ENCODE measurements at places on chromosomes 3 and 15.

GRCh38 chr3:185270262-185270955, 16.6 kb upstream of the EHHADH start:
- no peak for DNase-seq

GRCh38 chr3:38345879-38346586, 552 bp upstream of the XYLB start:
- no peak for DNase-seq

DNA sequence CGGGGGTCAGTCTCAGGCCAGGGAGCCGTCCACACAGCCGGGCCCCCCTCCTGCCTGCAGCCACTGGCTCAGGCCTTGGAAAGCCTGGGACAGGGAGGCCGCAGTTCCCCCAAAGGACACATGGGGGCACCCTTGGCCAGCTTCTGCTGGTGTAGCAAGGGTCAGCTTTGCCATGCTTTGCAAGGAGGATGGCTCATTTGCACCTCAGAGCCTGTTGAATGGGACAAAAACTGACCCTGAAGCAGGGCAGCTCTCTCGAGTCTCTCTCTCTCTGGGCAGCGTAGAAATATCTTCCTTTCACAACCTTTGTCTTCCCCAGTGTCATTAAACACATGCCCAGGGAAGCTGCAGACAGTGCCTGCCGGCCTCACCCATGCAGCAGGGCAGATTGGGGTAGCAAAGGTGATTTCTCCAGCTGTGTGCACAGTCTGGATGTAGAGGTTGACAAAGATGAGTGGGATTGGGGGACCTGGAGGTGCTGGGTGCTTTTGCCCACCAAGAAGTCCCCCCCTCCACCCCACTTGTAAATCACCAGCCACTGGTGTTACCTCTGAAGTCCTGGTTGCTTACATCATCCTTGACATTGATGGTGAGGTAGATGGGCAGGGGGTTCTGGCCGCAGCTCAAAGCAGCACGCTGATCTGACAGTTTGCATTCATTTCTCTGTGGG, 17.4 kb upstream of the EHD4 start:
- DNase-seq: peak; percentile 81

DNA sequence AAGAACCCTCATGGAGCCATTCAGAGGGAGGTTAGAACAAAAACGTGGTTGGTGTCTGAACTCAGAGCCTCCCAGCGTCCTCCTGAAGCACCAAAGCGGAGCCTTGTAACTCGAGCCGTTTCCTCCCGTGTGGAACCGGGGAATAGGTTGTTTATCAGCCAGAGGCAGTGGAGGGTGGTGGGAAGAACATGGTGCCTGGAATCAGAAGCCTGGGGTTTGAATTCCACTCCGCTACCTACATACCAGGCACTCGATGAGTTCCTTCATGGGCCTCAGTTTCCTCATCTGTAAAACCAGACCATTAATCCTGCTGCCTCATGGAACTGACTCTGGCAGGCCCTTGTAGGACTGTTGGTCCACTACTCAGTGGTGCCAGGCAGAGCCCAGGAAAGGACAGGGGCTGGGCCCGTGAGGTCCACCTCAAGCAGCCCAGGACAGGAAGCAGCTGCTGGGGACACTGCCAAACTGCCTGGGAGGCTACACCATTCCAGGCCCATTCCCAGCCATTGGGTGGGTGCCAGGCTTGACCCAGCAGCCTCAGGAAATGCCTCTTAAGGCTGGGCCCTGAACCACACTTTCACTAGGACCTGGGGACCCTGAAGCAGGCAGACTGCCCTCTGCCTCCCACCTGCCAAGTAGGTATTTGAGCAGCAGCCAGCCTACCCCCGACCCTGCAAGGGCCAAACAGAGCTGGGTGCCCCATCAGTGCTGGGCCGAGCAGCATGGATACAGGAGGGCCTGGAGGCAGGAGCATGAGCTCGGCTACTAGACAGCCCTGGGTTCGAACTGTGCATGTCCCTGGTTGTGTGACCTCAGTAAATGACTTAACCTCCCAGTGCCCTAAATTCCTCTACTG, 33.4 kb downstream of the PRKCD start:
- no peak for DNase-seq

DNA sequence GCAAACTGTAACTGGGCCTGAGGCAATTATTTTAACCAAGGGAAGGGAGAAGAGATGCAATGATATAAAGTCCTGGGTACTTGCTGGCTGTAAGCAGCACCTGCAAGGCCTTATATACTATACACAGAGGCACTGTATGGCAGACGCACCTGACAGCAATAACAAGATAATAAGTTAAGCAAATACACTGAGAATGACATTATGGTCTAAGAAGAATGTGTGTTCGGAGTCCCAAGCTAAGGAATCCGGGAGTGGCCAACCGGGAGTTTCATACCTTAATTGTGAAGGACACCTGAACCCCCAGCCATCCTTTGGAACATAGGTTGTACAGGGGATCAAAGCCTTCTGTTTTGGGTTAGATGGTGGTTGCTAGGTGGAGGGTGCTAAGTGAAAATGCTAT, 13.7 kb downstream of the FAM240A start:
- no peak for DNase-seq

DNA sequence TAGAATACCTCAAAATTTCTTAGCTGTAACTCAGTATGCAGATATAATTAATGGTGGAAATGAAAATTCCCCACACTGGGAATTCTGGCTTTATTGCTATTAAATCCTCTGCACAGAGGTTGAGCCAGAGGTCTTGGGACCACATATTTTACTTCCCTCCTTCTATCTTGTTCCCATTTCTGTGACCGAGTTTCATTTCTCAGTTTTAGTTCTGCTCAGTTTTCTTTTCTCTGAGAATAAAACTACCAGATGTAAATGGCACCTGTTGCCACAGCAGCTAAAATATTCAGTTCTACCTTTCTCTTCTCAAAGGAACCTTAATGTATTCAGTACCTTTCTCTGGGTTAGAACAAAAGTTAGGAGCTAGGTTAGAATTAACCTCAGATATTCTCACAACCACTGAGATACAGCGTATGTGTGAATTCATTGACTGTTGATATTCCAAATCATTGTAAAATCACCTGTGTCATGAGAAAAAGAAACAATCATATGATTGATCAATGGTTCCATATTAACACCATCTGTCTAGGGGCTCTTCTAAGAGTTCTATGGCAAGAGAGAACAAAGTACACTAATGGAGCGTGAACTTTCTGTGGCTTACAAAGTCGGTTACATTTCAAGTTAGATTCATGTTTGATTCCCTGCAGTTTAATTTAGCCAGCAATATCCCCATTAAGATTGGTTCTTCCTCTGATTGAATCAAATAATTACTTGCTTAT, 374.1 kb downstream of the EFHB start:
- DNase-seq: no peak

- DNase-seq: peak; percentile 12
Measured at GRCh38 chr3:129344540-129345220, 66.0 kb downstream of the HMCES start.

DNA sequence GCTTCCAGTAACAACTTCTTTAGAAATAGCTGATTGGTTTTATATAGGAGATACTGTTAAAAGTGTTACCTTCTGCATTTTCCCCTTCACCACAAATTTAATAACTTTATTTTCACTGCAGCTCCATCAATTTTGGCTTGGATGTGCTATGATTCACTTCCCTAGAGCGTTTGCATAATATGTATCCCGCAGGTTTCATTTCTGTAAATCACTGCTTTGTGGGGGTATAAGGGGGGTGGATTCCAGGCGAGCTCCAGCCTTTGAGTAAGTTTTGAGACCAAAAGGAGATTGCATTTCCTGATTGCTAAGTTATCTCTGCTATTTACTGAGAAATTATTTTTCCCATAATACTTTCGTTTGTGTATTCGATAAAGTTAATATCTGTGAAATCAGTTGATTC, 232.6 kb downstream of the TBL1XR1 start:
- DNase-seq: peak; percentile 5

DNA sequence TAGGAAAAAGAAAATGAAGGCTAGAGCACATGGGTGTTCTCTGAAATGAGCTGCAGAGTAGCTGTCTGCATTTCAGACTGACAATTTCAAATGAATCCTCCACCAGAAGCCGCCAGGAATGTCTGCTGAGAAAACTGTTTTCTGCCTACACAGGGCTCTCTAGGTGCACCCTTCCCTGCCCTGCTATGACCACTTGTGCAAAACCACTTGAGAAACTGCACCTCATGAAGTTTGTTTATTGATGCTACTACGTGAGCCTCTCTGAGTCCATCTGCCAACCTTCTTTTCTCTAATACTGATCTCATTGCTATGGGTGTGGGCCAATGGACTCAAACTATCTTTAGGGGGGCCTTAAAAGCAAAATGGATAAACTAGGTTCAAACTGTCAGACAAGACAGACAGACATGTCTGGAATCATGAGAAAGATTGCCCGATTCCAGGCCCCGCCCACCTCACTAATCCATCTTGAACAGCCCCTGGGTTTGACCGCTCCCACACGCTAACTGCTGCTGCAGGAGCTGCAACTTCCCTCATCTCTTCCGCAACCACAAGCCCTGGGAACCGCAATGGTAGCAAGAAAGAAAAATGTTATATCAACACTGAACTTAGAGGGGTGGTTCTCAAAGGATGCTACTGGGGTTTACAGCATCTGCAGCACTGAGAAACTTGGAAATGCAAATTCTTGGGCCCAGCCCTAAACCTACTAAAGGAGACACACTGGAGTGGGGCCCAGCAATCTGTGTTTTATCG, 9.0 kb upstream of the CD47 start:
- no peak for DNase-seq

All from trophoblast cell (in vitro differentiated cells and primary cell).